ENCODE measurements at places on chromosomes 1 and 21.
A peak's percentile ranks its signal among the peaks of the same experiment; 100 is the strongest.

- DNase-seq: no peak
Measured at GRCh38 chr1:184270556-184270955, 116.3 kb upstream of the C1orf21 start.

GRCh38 chr1:63864224-63864641 is 90.4 kb downstream of the ROR1 start:
- no peak for DNase-seq

- DNase-seq: no peak
Measured at GRCh38 chr1:200969726-200970561, 53.6 kb downstream of the KIF21B start.

- no peak for DNase-seq
Measured at GRCh38 chr1:86765073-86765472, 60.7 kb downstream of the SH3GLB1 start.

- no peak for DNase-seq
Measured at GRCh38 chr1:43144237-43144636, 27.9 kb downstream of the EBNA1BP2 start.

DNA sequence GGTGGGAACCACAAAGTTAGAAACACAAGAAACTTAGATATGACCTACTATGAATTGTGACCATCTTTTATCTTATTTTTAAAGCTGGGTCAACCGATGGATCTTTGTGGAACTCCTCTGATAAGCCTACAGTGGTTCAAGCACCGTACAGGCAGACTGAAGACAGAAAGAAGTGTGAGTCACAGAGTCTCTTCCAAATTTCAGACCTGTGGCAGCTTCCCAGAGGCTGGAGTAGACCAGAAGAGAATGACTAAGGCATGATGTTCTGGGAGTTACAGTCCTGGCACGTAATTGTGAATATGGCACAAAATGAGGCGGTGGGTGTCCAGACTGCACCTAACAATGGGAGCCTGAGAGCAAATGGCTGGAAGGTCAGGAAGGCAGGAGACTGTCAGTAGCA is 70.0 kb downstream of the LMO4 start:
- DNase-seq: no peak

GRCh38 chr1:160410406-160411005 is 10.1 kb downstream of the VANGL2 start:
- no peak for DNase-seq

DNA sequence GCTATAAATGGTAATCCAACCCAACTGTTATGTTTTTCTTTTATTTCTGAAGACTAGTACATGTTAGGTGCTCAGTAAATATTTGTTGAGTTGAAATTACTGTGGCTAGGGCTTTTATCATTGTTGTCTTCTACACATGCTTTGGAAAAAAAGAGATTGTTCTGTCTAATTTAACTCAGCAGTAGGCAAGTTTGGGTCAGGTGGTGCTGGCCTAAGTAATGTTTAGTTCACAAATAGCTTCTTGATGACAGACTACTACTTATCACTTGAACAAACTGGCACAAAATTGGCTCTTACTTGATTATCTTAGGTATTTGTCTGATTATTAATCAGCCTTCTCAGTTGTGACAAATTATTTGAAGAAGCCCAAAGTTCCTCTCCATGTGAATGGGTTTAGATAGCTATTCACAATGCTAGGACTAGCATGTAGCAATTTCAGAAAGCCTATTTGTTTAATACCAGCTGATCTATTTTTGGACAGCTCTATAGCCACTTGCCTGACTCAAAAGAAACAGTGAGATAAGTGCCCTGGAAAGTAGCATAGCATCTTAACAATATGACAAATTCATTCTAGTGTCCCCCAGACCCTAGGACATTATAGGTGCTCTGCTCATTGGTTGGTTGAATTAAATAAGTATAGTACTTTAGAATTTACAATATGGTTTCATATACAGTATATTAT is 32.6 kb downstream of the TMEM200B start:
- DNase-seq: no peak

DNA sequence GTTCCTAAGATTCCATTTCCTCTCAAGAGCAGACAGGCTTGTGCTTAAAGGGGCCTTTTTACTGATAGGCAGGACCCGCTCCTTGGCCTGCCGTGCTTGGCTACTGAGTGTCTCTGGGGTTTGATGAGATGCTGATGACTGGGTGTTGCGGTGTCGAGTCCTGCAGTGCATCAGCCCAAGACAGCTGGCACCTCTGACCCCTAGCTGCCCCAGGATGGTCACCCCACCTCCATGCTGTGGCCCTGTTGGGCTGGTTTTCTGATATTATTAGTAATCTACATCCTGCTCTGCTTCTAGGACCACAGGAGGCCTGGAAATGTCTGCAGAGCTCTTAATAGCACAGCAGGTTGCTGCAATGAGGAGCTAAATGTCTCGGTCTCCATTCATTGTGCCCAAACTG is 28.7 kb downstream of the LRRC71 start:
- no peak for DNase-seq

GRCh38 chr1:152191711-152192110 is 32.3 kb downstream of the HRNR start:
- DNase-seq: no peak

DNA sequence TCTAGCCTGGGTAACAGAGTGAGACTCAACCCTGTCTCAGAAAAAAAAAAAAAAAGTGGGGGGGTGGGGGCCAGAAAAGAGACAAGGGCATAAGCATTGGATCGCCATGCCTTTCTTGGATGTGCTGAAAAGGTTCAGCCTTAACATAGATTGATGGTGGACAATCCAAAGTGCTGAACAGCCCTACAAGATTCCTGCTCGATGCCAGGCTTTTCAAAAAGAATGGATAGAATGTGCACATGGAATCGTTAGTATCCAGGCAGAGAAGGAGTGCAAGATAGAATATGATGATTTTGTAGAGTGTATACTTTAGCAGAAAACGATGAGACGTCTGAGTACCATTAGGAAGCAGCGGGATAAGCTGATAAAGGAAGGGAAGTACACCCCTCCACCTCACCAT is 10.9 kb upstream of the COA7 start:
- DNase-seq: no peak

DNA sequence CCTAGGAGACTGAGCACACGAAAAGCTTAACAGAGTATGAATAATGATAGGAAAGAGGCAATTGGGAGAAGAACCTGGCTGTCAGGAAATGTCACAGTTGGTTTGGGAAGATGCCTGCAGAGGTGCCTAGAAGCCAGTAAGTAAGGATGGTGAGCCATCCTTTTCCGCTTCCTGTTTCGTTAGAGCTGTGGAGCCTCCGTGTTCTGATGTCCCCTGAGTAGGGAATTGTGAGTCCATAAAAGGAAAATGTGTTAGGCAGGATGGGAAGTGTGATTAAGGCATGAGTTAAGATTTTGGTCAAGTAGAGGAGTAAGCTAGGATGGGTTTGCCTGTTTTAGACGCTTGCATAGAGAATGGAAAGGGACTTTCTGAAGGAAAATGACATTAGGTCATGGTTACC is 9.0 kb downstream of the CLIC4 start:
- DNase-seq: no peak

GRCh38 chr1:159077120-159077961 is 775 bp upstream of the AIM2 start:
- DNase-seq: peak; percentile 74

- no peak for DNase-seq
Measured at GRCh38 chr1:12095452-12096263, 32.6 kb downstream of the TNFRSF8 start.

DNA sequence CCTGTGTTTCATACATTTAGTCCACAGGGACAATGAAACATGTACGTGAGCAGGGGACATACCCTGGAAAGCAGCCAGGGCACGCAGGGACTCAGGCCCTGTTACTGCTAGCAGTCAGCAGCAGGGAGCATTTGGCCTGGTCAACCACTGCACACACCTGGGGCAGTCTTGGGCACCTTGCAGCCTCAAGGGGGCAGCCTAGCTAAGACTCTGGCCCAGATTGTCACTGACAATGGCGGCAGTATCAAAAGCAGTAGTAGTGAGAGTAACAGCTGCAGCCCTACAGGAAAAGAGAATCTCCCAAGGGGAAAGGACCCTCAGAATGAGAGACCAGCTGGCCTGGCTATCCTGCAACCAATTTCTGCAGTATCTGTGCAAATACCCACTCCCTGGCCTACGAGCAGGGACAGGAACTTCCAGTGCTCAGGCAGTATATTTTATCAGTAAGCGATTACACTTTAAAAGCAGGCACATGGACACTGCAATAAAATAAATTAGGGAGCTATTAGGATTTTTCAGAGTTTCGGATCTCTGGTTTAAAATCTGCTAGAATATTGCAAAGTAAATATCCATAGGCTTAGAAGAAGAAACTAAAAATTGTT is 475.6 kb downstream of the LTN1 start:
- peak; percentile 41 for DNase-seq

GRCh38 chr1:40997096-40997495 is 17.6 kb downstream of the CTPS1 start:
- DNase-seq: no peak

DNA sequence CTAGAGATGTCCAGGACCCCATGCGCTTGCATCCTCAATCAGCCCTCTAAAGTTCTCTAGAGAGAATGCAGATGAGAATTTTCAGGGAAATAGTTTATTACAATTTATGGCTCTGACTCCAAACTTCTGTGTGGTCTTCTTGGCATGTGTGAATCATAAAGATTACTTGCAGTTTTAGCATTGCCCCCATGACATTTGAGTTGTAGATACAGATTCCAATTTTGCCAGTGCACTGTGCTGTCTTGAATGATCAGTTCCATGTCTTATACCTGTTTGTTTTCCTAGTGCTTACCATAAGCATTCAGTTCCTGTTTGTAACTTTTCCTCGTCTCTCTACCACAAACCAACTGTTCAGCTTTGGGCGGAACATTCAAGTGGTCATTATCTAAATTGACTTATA is 4.8 kb downstream of the KRTAP21-3 start:
- DNase-seq: no peak

DNA sequence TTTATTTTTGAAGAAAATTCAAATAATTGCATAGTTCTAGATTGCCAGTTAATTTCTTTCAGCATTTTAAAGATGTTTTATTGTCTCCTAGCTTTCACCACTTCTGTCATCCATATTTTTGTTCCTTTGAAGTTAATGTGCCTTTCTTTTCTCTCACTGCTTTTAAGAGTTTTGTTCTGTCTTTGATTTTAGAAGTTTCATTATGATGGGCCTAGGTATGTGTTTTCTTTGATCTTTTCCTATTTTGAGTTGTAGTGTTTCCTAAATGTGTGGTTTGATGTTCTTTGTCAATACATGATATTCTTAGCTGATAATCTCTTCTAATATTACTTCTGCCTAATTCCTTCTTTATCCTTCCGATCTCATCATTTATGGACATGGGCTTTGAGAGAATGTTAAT is 378.7 kb downstream of the DISC1 start:
- DNase-seq: no peak

DNA sequence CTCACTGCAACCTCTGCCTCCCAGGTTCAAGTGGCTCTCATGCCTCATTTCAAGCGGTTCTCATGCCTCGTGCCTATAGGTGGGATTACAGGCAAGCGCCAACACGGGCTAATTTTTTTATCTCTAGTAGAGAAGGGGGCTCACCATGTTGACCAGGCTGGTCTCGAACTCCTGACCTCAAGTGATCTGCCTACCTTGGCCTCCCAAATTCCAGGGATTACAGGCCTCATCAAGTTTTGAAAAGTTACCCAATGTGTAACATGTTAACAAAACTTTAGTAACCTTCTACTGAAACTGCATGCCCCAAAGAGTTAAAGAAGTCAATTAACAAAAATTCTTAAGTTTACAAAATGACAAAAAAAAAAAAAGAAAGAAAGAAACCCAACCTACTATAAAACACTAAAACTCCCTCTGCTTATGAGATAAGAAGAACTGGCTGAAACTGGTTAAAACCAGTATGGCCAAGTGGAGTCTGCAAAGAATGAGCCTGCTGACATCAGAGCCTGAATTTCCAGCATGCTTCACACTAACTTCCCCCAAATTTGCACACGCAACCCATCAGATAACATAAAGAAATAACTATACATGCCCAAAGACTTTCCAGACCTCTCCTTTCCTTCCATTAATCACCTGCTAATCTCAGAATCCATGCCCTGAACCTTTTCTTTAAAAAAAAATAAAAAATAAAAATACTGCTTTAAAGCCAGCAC is 25.5 kb upstream of the PSMG1 start:
- no peak for DNase-seq

GRCh38 chr1:155944444-155944799 is 3.0 kb downstream of the RXFP4 start:
- DNase-seq: no peak

DNA sequence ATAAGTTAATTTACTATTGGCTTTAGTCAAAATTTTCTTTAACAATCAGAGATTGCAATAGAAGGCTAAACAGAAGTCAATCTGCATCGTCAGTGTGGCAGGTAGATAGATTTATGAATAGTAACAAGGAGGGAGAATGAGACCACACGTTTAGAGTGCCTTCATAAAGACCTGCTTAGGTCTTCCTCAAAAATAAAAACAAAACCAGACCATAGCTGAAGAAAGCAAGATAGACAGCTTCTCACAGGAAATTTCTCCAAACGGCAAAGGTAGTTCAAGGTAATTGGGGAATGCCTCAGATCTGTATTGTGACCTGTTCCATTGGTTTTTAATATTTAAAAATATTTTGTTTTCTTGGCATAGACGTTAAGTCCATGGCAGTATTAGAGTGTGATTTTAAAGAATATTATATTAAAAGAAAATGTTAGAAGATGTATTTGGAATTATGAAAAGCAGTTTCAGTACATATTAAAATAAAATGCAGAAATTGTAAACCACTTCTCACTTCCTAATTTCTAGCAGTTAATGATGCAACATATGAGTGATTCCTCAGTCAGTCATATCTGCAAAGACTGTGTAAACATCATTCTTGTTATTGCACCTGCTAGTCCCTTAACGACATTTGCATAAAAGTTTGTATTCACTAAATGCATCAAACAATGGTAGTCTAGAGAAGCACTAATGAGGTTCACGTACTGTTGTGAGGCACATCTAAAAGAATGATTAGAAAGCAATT is 278.0 kb downstream of the HLX start:
- DNase-seq: no peak

GRCh38 chr1:70685300-70686286 is 274.5 kb downstream of the CTH start:
- peak; percentile 8 for DNase-seq

- no peak for DNase-seq
Measured at GRCh38 chr1:202149566-202149965, 5.0 kb upstream of the ARL8A start.

GRCh38 chr1:15577691-15578090 is 7.2 kb downstream of the AGMAT start:
- no peak for DNase-seq

GRCh38 chr1:59329412-59330053 is 32.6 kb downstream of the FGGY start:
- DNase-seq: no peak

- DNase-seq: no peak
Measured at GRCh38 chr1:153663211-153663610, 4.7 kb downstream of the SNAPIN start.

DNA sequence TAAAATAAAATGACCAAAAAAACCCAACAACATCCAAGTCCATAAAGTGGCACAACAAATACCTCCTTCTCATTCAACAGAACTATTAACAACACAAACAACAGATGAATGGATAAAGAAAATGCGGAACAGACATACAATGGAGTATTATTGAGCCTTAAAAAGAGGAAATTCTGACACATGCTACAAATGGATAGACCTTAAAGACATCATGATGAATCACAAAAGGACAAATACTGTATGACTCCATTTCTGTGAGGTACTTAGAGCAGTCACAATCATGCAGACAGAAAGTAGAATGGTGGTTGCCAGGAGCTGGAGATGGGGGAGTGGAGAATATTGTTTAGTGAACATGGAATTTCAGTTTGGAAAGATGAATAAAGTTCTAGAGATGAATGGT is 42.6 kb downstream of the EYA3 start:
- no peak for DNase-seq

GRCh38 chr1:53317646-53318539 is 10.0 kb downstream of the LRP8 start:
- no peak for DNase-seq

- no peak for DNase-seq
Measured at GRCh38 chr1:11617314-11617713, 36.9 kb downstream of the FBXO2 start.

All from T follicular helper cell (primary cell).